ENCODE measurements at places on chromosomes 3 and 15. TPM values are rescaled to one million over a fixed set of nuclear protein-coding genes. Genes with fewer than 3 reads are reported as not detected.

GRCh38 chr3:15892311-15893227 lies 94.8 kb upstream of the ANKRD28 start:
- no peak for DNase-seq

DNA sequence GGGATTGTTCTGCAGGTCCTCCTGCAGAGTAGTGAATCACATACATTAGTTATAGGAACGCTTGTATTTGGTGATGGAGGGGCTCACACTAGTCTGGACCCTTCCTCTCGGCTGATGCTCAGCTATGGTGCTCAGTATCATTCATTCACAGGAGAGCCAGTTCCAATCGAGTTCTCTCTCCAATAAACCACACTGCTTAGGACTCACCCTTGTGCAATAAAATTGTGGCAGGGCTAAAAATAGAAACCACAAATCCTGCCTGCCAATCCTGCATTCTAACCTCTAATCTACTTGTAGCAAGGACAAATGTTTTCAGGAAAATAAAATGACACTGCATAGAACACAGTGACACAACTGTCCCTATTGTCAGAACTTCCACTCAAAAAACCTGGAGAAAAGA lies 138.4 kb upstream of the TBL1XR1 start:
- no peak for DNase-seq

The LMLN gene
- total RNA-seq: 18.6 TPM

The RAB6B gene
- 530 TPM for total RNA-seq

DNA sequence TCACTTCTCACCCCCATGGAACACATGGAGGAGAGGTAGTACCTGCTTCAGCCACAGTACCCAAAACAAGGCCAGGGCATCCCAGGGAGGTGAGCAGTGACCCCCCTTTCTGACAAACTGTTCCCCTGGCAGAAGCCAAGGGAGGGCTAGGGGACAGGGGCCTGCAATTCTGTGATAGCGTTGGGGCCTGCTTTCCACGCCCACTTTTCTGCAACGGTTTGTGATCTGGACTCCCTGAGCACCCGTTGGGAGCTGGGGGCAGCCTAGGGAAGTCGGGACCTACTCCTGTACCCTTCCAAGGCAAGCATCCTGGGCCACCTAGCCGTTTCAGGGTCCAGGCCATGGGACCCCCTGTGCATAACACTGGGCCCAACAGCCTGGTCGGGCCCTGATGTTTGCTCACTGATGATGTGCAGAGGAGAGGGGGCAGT lies 996 bp upstream of the DNAJA4 start:
- no peak for DNase-seq

The SLC6A20 gene
- total RNA-seq: 7.2 TPM

The LDHAL6B gene
- not detected for total RNA-seq

- no peak for DNase-seq
These were observed 77.9 kb downstream of the APBA2 start for GRCh38 chr15:28963711-28964081.

The COX17 gene
- total RNA-seq: 28.1 TPM

The LSAMP gene
- total RNA-seq: 216 TPM

DNA sequence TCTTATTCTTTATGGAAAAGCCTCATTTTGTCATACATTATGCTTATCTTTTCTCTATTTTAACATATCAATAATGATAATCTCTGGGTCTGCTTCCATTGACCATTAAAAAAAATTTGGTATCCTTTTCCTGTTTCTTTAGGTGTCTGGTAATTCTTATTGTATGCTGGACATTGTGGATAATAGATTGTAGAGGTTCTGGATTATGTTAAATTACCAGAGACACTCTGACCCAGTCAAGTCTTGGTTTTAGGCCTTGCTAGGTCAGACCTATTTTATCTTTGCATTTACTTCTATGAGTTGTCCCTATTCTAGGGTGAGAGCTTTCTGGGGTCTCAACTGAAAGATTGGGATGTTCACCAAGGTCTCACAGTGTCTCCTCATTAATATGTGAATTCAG lies 9.3 kb downstream of the MOBP start:
- DNase-seq: no peak

The CIDEC gene
- total RNA-seq: not detected

GRCh38 chr15:63109920-63110319 lies 11.7 kb upstream of the LACTB start:
- DNase-seq: no peak

The ZNF80 gene
- not detected for total RNA-seq

DNA sequence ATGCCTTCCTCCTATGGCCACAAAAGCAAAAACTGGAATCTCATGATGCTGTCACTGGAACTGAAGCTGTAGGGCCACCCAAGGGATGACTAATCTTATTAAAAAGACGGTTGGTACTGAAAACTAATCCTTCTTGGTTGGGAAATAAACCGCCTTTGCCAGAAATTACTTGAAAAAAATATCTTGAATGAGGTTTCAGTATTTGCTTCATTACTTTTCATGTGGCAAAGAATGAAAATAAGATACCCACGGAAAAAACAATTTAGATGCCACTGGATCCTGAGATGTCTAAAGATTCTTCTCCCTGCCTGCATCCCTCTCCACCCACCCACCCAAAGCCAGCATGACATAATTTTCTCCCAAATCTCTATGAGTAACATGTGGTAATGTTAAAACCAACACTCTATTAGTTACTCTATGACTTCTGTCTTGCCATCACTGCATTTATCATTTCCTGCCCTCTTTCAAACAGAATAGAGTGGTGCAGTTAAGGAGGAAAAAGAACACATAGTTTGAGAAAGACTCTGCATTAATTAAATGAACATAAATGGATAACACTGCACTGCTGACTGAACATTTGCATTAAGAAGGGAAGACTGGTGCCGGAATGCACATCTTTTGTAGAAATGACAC lies 111.8 kb upstream of the DPH6 start:
- no peak for DNase-seq

DNA sequence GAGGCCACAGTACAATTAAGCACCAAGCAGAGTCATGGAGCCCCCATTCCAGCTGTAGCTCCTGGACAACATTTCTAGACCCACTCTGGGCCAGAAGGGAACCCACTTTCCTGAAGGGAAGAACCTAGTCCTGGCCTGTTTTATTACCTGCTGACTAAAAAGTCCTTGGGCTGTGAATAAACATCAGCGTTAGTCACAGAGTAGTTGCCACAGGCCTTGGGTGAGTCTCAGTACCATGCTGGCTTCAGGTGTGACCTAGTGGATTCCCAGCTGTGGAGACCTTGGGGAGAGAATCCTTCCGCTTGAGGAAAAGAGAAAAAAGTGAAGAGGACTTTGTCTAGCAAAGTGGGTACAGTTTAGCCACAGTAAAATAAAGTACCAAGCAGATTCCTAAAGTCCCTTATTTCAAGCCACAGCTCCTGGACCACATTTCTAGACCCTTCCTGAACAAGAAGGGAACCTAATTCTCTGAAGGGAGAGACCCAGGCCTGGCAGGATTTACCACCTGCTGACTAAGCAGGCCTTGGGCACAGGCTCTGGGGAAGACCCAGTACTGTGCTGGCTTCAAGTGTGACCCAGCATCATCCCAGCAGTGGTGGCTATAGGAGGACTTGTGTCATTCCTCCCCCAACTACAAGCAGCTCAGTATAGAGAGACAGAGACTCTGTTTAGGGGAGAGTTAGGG lies 118.3 kb upstream of the KCNH8 start:
- no peak for DNase-seq

GRCh38 chr15:62618846-62619504 lies 423.6 kb upstream of the TPM1 start:
- no peak for DNase-seq

The SLC6A11 gene
- total RNA-seq: 34.2 TPM

DNA sequence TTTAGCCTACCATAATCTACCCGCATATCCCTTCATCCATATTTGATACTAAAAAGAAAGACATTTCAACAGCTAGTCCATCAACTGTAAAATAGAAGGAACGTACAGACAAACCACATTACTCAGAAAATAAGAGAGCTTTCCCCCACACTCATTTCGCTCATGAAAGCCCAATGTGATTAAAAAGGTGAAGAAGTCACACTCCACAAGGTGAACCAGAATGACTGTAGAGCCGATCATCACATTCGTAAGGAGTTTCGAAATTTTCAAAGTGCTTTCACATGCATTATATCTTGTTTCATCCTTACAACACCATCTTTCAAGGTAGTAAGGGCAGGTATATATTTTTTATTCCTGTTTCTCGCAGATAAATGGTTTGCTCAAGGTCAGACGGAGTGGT lies 225.3 kb downstream of the FOXP1 start:
- no peak for DNase-seq

The GP9 gene
- total RNA-seq: not detected

DNA sequence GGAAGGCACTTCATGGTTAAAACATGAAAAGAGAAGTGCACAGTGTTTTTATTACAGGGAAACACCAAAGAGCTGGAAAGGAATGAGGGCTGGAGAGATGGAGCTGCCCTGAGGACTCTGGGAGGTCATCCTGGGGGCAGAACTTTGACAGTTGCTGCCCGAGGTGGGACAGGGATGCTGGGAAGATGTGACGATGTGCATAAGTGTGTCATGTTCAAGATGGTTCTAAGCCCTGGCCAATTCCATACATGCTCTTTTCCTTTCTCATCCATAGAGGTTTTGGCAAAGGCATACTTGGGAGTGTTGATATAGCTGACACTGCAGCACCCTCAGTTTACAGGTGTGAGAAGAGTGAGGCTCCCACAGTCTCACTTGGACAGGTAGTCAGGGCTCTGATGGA lies 23.8 kb downstream of the LPP start:
- no peak for DNase-seq

DNA sequence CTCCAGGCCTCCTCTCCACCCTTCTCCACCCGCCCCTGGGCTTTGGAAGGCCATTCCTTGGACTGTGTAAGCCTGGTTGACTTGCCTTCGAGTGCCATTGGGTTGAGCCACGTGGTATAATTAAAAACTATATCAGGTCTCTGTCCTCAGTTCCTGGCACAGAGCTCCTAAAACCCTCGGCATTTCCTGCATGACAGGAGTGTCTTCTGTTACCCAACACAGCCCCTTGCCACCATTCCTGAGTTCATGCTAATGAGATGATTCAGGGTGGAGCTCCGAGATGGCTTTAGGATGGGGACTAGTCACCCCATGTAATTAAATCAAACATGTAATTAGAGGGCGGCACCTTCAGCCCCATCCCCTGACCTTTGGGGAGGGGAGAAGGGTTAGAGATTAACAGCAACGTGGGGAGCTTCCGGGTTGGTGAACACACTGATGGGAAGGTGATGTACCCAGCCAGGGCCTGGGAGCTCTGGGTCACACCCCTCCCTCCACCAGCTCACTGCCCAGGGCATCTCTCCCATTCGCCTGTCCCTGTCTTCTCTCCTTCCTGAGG lies 256.4 kb downstream of the FAM43A start:
- DNase-seq: no peak

GRCh38 chr15:87967951-87968350 lies 288.6 kb downstream of the NTRK3 start:
- no peak for DNase-seq

The GADL1 gene
- 0.17 TPM for total RNA-seq

- no peak for DNase-seq
These were observed 9.6 kb downstream of the TGM4 start for GRCh38 chr3:44883999-44884431.

DNA sequence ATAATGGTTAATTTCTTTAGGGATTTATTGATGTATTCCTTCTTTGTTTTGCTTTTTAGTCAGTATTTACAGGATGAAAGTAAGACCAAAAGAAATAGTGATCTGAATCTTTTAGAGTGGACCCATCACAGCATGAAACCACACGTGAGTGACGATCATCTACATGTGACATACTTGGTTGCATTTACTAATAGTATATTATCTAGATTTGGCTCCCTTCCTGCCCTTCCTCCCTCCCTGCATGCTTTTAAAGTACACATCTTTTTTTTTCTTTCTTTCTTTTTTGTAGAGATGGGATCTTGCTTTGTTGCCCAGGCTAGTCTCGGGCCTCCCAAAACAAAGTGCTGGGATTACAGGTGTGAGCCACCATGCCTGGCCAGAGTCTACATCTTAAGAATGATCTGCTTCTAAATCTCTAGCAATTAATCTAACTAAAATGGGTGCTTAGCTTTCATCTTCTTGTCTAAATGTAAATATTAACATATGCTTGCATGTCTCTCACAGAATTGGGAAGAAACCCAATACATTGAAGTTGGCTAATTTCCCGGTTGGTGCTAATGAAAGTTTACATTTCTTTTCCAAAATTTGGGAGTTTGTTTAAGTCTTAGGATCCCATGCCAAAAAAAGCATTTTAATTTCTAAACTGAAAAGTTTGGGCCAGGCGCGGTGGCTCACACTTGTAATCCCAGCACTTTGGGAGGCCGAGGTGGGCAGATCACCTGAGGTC lies 38.0 kb downstream of the SENP2 start:
- DNase-seq: no peak

GRCh38 chr3:4746241-4746958 lies 232.8 kb upstream of the BHLHE40 start:
- no peak for DNase-seq

The CCR3 gene
- total RNA-seq: not detected

All from dorsolateral prefrontal cortex (tissue), 122 donors.